SW 1271 (cell line): ENCODE measurements at places on chromosomes 6 and 20.

- DNase-seq = no peak
Observed at GRCh38 chr6:19597809-19598320, 239.3 kb upstream of the ID4 start.

GRCh38 chr6:111306104-111306888 is 176.7 kb downstream of the REV3L start:
- DNase-seq = no peak

DNA sequence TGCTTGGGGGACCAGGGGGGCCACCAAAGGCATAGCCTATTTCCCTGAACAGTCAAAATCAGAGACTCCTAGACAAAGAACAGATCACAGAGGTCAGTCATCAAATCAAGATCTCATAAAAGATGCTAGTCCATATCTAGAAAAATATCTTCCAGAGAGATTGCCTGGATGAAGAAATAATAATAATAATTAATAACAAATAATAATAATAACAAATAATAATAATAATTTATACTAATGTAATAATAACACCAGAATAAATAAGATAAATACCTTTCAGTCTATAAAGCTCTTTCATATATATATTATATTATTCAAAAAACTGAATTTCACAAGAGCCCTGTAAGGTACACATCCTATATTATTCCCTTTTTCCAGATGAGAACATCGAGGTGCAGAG is 129.6 kb downstream of the PAX1 start:
- no peak for DNase-seq

GRCh38 chr6:127243501-127243900 is 23.2 kb upstream of the RNF146 start:
- no peak for DNase-seq

DNA sequence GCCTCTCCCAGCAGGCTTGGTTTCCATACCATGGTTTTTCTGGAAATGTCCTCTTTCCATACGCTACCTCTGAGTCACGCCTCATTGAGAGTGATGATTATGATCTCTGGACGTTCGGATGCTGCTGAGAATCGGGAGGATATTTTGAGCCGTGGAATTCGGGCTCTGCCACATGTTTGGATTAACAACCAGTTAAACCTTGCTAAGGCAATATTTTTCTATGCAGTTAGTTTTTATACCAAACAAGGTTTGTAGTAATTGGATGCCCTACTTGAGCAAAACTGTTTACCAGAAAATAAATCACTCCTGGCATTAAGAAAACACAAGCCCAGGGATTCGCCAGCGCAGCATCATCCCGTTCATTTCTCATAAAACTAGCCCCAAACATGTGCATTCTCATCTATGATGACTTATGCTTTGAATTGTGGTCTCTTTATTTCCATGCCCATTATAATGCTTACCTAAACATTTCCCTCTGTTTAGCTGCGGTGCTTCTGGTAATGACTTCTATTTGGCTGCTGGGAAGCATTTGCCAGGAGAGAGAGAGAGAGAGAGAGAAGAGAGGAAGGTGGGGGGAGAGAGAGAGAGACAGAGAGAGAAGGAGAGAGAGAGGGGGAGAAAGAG is 198.9 kb downstream of the CLIC5 start:
- no peak for DNase-seq

- no peak for DNase-seq
Observed at GRCh38 chr20:10356628-10357027, 77.4 kb downstream of the MKKS start.

DNA sequence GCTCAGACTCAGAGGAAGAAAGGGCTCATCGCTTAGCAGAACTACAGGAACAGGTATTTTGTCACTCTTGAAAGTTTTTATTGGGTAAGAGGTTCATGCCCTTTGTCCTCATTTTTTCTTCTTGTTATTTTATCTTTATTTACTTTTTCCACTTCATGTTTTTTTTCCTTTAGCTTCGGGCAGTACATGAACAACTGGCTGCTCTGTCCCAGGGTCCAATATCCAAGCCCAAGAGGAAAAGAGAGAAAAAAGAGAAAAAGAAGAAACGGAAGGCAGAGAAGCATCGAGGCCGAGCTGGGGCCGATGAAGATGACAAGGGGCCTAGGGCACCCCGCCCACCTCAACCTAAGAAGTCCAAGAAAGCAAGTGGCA is 9.5 kb downstream of the BRD2 start:
- DNase-seq = no peak

DNA sequence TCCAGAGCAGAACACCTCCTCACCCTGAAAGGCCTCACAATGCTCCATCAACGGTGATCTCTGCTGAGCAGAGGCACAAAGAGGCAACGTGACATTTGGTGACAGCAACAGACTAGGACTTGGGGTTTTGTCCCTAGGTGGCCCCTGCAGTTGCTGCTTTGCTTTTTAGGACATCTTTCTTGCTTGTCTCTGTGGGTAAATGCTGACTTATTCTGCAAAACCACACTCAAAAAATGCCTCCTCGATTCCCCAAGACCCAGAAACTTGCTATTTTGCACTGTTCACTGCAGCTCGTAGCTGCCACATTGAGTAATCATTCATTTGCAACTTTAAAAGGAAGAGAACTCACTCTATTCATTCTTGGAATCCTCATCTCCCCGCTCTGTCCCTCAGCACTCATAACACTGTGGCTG is 209.9 kb downstream of the LY86 start:
- no peak for DNase-seq

DNA sequence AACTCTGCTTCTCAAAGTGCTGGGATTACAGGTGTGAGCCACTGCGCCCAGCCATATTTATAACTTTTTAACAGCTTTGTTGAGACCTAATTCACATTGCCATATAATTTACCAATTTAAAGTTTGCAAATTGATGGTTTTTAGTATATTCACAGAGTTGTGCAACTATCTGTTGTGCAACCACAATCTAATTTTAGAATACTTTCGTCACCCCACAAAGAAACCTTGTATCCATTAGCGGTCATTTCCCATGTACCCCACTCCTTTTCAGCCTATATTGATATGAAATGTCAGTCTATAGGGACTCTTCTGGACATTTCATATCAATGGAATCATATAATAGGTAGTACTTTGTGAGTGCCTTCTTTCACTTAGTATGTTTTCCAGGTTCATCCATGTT is 55.8 kb downstream of the FOXO3 start:
- no peak for DNase-seq

- DNase-seq = no peak
Observed at GRCh38 chr6:31579119-31579505, 3.1 kb downstream of the LTB start.

GRCh38 chr6:116390581-116390980 is 19.8 kb downstream of the DSE start:
- no peak for DNase-seq

- no peak for DNase-seq
Observed at GRCh38 chr6:104218116-104218515, 641.6 kb downstream of the HACE1 start.

- no peak for DNase-seq
Observed at GRCh38 chr6:74871757-74872156, 334.1 kb downstream of the COL12A1 start.

DNA sequence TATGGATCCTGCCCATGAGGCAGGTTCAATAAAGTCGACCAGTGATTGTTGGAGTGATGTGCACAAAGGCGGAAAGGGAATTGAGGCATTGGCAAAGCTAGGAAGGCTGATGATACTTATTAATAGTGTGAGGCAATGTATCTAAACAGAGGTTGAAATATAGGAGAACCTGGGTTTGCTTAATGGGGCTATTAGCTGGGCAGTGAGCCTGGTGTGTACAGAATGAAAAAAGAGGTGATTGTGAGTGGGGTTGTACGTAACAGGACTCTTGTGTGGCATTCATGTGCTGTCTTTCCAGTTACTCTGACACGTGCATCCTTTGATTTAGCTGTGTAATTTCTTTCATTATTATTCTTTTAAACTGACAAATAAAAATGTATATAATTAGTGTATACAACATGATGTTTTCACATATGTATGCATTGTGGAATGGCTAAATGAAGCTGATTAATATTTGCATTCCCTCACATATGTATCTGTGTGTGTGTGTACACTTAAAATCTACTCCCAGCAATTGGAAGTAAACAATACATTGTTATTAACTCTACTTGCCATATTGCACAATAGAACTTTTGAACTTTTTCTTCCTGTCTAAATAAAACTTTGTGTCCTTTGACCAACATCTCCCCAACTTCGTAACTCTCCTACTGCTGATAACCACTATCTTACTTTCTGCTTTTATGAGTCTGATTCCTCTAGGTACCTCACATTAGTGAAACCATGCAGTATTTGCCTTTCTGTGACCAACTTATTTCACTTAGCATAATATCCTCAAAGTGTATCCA is 220.5 kb upstream of the SLC35B3 start:
- no peak for DNase-seq

DNA sequence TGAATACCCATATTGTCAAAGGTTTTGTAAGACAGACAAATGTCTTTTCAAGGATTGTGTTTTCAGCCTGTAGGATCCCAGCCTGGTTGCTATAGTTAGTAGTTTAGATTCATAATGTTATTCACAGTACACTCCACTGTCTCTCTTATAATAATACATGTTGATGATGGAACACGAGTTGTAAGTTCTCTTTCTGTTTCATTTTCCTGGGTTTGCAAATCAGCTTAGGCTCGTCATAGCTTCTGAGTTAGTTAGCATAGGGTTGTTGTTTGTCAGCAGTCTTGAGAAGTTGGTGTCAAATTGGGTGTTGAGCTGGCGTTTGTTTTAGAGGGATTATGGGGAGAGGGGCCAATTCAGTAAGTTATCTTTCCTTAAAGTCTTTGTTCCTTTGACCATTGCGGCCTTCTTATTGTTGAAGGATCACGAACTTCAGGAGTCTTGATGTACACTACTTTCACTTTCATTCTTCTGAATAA is 45.8 kb downstream of the QKI start:
- no peak for DNase-seq

- DNase-seq = no peak
Observed at GRCh38 chr6:148035806-148036390, 306.7 kb upstream of the SASH1 start.
